ENCODE measurements at places on chromosomes 5 and 9. TPM values are rescaled to one million over a fixed set of nuclear protein-coding genes. Genes with fewer than 3 reads are reported as not detected.

TGFBI gene
- 483 TPM for total RNA-seq

DNA sequence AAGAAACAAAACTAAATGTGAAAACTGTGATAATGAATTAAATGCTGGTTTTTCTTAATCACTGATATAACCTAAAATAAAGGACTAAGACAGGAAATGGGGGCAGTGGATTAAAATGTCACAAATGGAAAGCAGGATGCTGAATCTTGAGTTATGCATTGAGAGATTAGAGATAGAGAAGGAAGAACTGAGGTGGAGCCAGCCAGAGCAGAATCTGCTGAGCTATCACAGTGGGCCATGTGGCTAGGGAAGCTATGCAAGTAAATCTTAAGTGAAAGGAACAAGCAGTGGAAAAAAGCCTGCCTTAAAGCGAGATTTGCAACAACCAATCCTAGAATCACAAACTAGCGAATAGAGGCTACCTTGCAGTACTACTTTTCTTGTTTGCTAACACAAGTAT lies 188.5 kb upstream of the RASA1 start:
- no peak for DNase-seq

- DNase-seq: no peak
Measured at GRCh38 chr9:130906735-130907416, 10.3 kb upstream of the QRFP start.

DNA sequence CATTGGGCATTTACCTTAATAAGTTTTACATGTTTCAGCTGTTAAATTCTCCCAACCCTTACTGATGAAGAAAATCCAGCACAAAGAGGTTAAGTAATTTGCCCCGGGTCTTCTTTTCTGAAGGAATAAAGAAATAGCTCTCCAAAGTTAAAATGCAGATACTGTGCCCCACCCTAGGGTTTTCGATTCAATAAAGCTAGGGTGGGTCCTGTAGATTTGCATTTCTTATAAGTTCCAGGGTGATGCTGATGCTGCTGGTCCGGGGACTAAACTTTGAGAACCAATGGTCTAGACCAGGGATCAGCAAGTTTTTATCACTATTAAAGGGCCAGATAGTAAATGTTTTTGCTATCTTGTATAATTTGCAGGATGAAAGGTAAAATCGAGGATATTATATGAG lies 156.7 kb downstream of the ADAMTS12 start:
- DNase-seq: no peak

ARHGEF28 gene
- total RNA-seq: 13.9 TPM

IL9 gene
- total RNA-seq: not detected

ARAP3 gene
- total RNA-seq: 1.4 TPM

GRCh38 chr9:35521708-35522107 lies 31.8 kb downstream of the RUSC2 start:
- peak; percentile 88 for DNase-seq

CCL28 gene
- under 0.01 TPM for total RNA-seq

DNA sequence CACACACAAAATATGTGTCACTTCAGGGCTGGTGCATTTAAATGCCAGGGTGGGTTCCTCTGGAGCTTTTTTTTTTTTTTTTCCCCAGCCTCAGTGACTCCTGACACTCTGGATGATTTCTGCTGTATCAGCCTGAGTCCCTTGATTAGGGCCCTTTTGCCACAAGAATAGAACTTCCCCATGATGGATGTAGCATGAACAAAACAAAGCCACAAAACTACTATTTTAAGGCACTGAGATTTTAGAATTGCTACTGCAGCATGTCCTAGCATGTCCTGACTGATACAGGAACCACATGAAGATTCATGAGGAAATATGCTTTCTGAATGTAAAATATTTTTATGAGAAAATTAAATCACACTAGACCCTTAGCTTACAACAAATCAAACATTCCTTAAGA lies 13.9 kb upstream of the ADGRD2 start:
- DNase-seq: no peak

CNTNAP3B gene
- total RNA-seq: 2.2 TPM

DNA sequence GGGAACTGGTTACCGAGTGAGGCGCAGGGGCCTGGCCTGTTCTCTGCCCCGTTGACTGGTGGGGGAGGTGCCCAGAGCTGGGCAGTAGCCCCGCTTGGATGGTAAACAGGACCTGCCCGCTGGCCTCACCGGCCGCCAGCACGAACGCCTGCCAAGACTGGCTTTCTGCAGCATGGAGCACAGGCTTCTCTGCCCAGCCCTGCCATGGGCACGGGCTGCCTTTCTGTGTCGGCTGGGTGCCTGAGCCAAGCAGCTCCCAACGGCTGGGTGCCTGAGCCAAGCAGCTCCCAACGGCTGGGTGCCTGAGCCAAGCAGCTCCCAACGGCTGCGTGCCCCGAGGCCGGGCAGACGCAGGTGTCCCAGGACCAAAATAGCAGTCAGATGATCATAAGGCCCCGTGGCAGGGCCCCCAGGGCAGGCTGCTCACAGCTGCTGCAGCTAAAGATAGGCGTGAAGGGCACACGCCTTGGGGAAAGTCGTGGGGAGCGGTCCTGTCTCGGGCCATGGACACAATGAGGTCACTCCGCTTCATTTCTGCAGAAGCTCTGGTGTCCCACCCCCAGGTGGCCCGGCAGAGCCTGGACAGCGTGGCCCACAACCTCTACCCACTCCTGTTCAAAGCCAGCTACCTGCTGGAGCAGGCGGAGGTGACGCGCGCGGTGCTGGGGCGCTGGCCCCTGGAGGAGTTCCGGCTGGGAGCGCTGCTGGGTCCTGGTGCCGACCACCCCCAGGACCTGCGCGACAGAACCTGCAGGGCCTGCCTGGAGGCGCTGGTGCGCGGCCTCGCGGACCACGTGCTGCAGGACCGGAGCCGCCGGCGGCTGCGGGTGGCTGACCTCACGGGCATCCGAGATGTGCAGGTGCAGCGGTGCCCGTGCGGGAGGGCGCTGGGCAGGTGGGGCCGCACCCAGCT lies at the start of gene LRRC14B:
Gene LRRC14B, plus strand, starts transcription at position 460 of the 913 bp plus-strand sequence. Its CDS starts 44 bp downstream, at position 504.
- DNase-seq: no peak

GRCh38 chr5:149433524-149434131 lies 54.5 kb upstream of the IL17B start:
- DNase-seq: peak; percentile 72

GRCh38 chr9:84251921-84252320 lies 88.6 kb downstream of the SLC28A3 start:
- no peak for DNase-seq

HSPB3 gene
- total RNA-seq: 0.54 TPM

- peak; percentile 25 for DNase-seq
Measured at GRCh38 chr5:100623719-100624118, 88.5 kb downstream of the FAM174A start.

DNA sequence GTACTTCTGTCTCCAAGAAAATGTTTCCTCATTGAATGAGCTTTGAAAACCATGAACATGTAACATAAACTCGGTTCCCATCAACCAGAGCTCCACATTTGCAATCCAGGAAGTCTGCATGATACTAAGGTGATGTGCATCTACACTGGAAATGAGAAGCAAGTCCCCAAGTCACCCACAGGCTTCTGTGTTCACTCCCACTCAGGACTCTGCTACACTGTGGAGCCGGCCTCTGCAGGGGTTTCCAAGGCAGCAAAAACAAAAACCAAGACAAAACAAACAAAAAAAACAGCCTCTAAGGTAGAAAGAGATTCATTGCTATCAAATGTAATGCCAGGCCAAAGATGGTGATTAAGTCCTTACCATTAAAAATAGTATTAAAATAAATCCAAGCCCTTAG lies 593.7 kb downstream of the IRX1 start:
- no peak for DNase-seq

CEP78 gene
- total RNA-seq: 18.3 TPM

SH3TC2 gene
- 7.9 TPM for total RNA-seq

DNA sequence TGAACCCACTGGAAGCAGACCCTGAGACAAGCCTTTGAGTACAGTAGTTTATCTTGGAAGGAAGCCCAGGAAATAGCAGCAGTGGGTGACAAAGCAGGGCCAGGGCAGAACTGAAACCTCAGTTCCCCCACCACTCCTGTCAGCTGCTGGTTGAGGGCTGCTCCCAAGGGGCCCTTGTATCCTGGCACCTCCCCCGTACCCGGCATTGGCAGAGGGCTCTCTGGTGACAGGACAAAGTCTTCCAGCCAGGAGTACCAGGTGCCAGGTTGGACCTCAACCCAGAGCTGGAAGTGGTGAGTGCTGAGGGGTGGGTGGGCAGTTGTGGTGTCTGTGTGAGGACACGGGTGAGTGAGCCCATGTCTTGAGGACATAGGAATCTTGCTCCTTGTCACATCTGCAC lies 123.3 kb downstream of the PHF2 start:
- no peak for DNase-seq

AMBP gene
- total RNA-seq: not detected

DNA sequence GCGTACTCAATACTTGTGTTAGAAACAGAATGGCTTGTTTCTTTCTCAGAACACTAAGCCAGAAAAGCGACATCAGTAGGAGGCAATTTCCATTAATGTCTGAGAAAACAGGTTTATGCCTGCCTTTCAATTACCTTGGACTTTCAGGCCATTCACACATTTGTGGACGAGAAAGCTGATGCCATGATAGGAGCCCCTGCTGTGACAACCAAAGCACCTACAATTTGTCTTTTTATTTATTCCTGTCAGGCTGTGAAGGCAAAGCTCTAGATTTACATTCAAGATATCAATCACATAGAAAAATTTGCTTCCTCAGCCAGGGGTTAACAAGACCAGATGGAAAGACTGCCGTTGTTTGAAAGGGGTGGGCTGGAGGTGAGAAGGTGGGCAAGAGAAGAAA lies 76.2 kb downstream of the C7 start:
- no peak for DNase-seq

- DNase-seq: no peak
Measured at GRCh38 chr9:2243666-2244555, 228.8 kb downstream of the SMARCA2 start.

DNA sequence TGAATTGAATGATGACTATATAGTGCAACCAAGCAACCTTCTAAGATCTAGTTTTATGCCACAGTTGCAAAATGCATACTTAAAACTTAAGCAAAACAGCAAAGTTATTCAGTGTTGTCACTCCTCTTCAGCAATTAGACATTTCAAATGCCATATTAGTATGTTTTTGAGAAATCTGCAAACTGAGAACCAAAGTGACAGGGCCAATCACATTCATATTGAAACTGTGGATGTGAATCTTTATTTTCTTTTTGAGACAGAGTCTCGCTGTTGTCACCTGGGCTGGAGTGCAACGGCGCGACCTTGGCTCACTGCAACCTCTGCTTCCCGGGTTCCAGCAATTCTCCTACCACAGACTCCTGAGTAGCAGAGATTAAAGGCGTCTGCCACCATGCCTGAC lies 249.2 kb upstream of the EFNA5 start:
- DNase-seq: no peak

SOX30 gene
- not detected for total RNA-seq

DNA sequence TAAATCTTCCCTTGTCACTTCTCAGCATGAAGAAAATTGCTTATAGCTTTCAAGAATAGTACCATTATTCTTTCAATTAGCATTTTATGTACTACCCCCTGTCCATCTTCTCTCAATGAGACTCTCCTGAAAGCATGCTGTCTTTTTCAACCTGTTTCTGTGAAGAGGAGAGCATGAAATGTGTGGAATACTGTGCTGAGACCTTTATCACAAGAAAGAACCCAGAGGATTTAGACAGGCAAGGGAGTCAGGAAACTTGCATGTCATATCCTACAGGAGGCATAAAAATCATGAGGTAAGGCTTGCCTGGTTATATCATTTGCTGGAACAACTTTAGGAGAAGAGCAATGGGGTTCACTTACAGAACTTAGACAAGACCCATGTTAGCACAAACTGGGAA lies 56.7 kb upstream of the LPAR1 start:
- peak; percentile 33 for DNase-seq

DNA sequence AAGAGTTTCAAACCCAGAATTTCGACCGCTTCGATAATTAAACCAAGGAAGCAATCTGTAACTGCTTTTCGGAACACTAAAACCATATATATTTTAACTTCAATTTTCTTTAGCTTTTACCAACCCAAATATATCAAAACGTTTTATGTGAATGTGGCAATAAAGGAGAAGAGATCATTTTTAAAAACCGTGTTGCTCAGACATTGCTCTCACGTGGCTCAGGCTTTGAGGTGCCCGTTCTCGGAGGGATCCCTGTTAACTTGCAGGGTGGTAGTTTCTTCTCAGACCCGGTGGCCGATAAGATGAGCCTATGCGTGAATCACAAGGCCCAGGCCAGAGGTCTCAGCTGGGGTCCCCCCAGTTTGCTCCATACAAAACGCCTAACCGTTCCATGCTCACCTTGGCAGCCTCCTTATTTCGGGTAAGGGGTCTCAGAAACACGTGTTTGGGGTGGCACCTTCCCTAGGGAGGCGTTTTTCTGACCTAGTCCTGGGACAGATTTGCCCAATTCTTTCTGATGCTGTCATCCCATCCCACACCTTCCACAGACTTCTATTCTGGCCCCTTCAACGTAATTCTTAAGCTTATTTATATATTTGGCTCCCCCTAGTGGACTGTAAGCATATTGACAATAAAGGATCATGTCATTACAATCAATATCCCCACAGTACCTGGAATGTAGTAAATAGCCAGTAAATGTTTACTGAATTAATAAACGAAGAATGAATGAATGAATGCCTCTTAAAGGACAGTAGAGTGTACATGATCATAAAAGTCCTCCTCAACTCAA lies 48.1 kb downstream of the THBS4 start:
- DNase-seq: peak; percentile 72

GRCh38 chr9:135267191-135267809 lies 179.8 kb downstream of the OLFM1 start:
- no peak for DNase-seq

ADAMTSL1 gene
- 49.2 TPM for total RNA-seq

GRCh38 chr9:16915126-16915831 lies 44.8 kb upstream of the BNC2 start:
- DNase-seq: no peak

DNA sequence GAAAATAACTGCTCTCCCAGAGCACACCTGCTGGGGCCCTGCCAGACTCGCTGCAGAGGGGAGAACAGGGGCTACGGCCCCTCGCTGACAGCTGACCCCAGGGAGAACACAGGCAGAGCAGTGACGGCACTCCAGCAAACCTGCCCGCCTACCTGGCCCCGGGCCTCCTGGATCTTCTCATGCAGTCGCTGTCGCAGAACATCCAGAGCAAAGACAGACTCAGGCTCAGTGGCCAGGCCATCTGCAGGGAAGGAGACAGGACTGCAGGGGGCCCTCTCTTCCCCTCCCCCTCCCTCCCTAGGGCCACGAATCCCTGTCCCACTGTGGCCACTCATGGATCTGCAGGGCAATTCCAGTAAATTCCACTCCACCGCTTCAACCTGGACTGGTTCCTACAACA lies 2.4 kb downstream of the SURF6 start:
- DNase-seq: no peak

CCL27 gene
- 0.18 TPM for total RNA-seq

- DNase-seq: no peak
Measured at GRCh38 chr5:73844165-73844564, 218.2 kb downstream of the ARHGEF28 start.

PCDHGB3 gene
- 5.9 TPM for total RNA-seq

All from IMR-90 (cell line).